Activated CD4-positive, alpha-beta T cell treated with anti-CD3 and anti-CD28 coated beads, Interleukin-2, Interleukin-6, amounts not matched to agents 100 ng/mL and 50 ng/mL, durations not matched to agents 16 hours and 8 hours (primary cell): ENCODE measurements at places on chromosomes 6 and 20.
A peak's percentile ranks its signal among the peaks of the same experiment; 100 is the strongest.

DNA sequence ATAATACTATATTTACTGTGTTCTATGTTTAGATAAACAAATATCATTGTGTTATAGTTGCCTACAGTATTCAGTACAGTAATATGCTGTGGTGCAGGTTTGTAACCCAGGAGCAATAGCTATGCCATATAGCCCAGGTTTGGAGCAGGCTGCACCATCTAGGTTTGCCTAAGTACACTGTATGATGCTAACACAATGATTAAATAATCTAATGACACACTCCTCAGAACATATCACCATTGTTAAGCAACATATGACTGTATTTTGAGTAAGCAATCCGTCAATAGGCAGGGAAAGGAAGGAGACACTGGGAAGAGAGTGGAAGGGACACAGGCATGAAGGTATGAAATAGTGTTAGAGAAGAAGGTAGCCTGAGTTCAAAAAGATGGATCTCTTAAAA lies 369.9 kb downstream of the PKHD1 start:
- no peak for DNase-seq

DNA sequence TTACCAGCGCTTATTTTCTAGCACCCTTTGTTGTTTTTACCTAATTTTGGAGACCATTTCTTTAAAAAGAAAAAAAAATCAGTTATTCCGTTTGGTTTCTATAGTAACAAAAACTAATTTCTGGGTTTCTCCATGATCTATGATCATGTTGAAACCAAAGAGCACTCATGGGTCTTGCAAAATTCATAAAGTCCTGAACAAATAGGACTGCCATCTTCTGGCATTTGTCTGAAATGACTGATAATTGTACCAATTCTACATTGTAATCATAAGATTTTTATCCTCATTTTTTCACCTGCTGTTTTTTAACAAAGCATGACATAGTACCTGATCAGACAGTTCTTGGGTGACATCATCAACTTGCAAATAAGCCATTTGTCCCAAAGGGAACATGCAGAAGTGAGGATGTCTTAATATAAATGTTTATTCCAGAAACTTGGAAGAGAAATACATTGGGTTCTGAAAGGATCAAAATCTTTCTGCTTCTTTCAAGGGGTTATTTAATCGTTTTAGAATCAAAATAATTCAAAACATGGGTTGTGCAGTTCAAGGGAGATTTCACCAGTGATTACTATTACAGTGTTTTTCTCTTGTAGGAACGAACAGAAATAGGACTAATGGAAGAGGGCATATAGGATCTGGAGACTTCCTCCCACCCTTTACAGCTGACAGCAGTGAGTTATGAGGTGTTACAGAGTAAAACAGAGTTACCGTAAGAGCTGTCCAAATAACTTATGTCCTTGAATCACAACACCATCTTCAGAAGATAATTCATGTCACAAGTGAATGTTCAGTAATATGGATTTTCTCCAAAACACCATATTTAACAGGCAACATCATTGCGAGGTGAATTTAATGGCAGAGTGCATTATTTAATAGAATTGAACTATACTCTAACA lies 87.1 kb upstream of the GJE1 start:
- DNase-seq, result no peak

- DNase-seq, result no peak
Observed at GRCh38 chr6:106702046-106702445, 72.7 kb downstream of the QRSL1 start.

DNA sequence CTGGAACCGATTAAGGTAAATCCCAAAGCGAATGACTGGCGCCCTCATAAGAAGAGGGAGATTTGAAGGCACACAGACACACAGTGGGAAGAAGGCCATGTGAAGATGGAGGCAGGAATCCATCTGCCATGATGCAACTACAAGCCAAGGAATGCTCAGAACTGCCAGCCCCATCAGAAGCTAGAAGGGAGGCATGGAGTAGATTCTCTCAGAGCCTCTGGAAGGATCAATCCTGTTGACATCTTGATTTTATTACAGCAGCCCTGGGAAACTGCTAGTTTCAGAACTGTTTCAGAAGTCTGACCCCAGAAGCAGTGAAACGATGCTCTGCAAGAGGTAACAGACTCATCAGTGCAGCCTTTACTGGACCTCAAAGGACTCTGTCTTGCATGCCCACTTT lies 103.5 kb upstream of the GPR6 start:
- DNase-seq, result no peak

DNA sequence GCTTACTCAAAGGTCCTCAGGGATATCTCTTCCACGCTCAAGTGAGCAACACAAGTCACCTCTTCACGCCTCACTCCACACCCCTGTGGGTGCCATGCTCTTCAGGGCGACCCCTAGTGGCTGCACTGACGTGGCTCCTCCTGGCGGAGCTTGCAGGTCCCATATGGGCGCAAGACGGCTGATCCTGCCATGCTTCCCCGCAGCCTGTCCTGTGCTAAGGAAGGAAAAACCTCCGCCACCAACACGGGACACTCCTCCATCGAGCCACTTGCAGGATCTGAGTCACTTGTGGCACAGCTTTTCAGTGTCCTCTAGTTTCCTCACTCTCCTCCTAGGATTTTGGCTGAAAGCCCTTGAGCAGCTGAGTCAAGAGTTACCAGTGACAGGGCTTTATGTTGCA lies 90.7 kb downstream of the KHDC1L start:
- peak; percentile 37 for DNase-seq

- no peak for DNase-seq
Observed at GRCh38 chr6:117034547-117034946, 157.5 kb downstream of the RFX6 start.

GRCh38 chr6:133099573-133099972 lies 141.6 kb upstream of the EYA4 start:
- no peak for DNase-seq

- peak; percentile 74 for DNase-seq
Observed at GRCh38 chr20:52974179-52974594, 2.0 kb downstream of the TSHZ2 start.

GRCh38 chr6:20279051-20279450 lies 66.8 kb upstream of the MBOAT1 start:
- no peak for DNase-seq

GRCh38 chr20:46228670-46229069 lies 79.6 kb downstream of the CDH22 start:
- no peak for DNase-seq

DNA sequence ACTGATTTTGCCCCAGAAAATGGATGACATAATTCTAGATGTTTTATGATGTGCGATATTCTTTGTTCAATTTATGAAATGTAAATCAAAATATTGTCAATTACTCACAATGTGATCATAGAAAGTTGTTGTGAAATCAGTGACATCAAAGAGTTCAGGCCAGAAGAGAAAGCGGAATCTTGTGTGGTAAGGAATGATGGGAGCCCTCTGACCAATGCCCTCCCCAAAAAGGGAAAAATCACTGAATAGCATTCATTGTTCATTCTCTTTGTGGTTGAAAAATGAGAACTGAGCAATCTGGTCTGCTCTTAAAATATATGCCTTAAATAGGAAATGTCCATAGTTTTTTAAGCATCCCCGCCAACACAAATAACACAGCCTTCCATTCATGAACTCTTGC lies 247.1 kb upstream of the GRIK2 start:
- no peak for DNase-seq

DNA sequence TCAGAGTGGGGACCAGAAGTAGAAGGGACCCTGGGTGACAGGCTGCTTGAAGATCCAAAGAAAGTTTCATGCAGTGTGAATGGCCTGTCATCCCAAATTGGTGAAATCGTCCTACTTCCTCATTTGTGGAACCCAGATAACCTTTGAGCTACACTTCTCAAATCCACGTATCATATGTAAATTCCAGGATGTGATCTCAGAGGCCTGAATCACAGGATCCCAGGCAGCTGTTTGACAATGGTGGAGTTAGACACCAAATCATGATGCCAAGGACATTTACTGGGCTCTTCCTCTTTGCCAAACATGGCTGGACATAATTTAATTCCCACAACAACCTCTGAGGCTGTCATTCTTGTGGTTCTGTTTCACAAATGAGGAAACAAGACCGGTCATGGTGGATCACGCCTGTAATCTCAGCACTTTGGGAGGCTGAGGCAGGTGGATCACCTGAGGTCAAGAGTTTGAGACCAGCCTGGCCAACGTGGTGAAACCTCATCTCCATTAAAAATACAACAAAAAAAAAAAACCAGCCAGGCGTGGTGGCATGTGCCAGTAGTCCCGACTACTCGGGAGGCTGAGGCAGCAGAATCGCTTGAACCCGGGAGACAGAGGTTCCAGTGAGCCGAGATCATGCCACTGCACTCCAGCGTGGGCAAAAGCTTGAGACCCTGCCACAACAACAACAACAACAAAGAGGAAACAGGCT lies 39.9 kb upstream of the TTPAL start:
- DNase-seq, result no peak
